ENCODE measurements at places on chromosomes 3 and 15. TPM values are rescaled to one million over a fixed set of nuclear protein-coding genes. Genes with fewer than 3 reads are reported as not detected.

Gene ITIH1
- total RNA-seq: 0.16 TPM

Gene KNL1
- total RNA-seq: 16.5 TPM

Gene LMAN1L
- total RNA-seq: not detected

Gene SRGAP3
- total RNA-seq: under 0.01 TPM

Gene HYAL1
- total RNA-seq: 7.6 TPM

Gene HDC
- not detected for total RNA-seq

Data from bladder microvascular endothelial cell (primary cell).